Activated T-cell treated with anti-CD3 and anti-CD28 coated beads, Interleukin-2, amount 50 U/mL, for 48 hours (primary cell): ENCODE measurements at places on chromosomes 5 and 9.

GRCh38 chr5:60803712-60804111 lies 40.4 kb downstream of the ELOVL7 start:
- DNase-seq = no peak

- DNase-seq = no peak
Observed at GRCh38 chr5:146894753-146895521, 16.4 kb upstream of the PPP2R2B start.

GRCh38 chr9:134666208-134666607 lies 24.6 kb downstream of the COL5A1 start:
- DNase-seq = no peak

GRCh38 chr9:100167176-100167575 lies 68.1 kb downstream of the INVS start:
- DNase-seq = no peak

DNA sequence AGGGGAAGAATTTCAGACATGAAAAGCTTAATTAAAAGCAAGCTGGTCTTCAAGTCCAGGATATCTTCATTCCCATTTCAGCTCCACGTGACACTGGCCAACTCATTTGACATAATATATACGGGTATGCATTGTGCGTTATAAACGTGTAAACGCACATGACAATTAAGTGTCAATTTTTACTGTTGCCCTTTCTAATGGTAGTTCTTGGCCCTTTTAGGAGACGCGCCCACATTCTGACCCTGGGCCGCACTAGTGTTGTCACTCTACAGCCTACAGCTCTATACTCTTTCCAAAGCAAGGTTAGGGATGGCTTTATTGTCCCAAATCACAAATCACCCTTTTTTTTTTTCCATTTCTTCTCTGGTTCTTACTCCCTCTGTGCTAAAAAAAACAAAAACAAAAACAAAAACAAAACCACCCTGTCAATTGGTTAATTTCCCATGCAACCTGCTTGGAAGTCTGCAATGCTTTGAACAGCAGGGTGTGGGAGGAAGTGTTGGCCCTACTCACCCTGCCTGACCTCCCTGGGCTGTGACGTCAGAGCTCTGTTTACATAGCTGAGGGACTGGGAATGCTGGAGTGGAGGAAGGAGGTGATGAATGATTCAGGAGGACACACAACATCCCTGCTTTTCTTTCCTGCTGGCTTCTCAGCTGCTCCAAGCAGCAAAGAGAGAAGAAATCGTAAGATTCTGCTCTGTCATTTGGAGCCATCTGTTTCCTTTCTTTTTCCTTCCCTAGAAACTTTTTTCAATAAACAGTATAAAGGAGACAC lies 19.3 kb downstream of the RFK start:
- no peak for DNase-seq

DNA sequence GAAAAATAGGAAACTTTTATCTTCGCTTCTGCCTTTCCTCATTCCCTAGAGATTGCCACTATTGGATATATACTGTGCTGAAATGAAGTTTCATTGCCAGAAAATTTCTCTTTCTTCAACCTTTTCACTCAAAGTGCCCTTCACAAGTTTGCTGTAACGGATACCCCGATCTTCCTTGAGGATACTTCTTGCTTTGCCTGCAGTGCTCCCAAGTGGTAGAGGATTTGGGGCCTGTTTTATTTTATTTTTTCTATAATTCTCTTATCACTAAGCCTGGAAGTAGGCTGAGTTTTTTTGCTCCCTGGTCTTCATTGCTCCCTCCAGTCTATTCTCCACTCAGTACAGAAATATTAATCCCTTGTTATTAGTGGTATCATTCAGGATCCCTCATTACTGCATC lies 481.4 kb upstream of the CDH18 start:
- DNase-seq = no peak

- DNase-seq = no peak
Observed at GRCh38 chr5:143065996-143066522, 295.9 kb downstream of the ARHGAP26 start.

GRCh38 chr5:144468571-144468970 lies 297.9 kb downstream of the KCTD16 start:
- no peak for DNase-seq
